ENCODE measurements at places on chromosomes 3 and 15. TPM values are rescaled to one million over a fixed set of nuclear protein-coding genes. Genes with fewer than 3 reads are reported as not detected.

CNTN4 gene
- total RNA-seq = 0.13 TPM

DNA sequence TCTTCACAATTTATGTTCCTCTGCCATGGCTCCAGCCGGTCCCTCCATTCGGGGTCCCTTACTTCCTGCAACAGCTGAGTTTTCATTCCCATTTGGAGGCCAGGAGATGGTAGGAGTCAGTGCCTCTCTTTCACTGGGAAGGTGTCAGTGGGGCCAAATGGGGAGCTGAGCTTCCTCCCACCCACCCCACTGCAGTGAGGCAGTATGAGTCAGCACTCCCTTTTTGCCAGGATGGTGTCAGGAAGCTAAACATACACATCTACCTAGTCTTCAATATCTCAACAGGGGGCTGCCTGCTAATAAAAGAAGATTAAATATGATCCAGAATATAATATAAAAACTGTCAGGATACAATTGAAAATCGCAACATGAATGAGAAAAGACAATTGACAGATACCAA is 12.7 kb upstream of the ACTC1 start:
- DNase-seq = no peak

DNA sequence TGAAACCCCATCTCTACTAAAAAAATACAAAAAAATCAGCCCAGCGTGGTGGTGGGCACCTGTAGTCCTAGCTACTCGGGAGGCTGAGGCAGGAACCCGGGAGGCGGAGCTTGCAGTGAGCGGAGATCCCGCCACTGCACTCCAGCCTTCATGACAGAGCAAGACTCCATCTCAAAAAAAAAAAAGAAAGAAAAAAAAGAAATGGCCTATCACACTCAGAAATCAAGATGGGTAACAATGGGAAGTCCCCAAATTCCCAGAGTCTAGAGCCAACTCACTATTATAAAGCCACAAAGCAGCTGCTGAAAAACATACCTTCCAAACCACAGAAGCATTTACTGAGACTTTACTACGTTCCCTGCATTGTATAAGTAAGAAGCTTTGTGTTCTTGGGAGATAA is 7.5 kb downstream of the HDGFL3 start:
- no peak for DNase-seq

PPP1R14D gene
- 0.53 TPM for total RNA-seq
